ENCODE measurements at places on chromosomes 1 and 21. TPM values are rescaled to one million over a fixed set of nuclear protein-coding genes. Genes with fewer than 3 reads are reported as not detected.

GRCh38 chr1:214989341-214989740 is 93.2 kb upstream of the KCNK2 start:
- no peak for DNase-seq
- H3K36me3 ChIP-seq: no peaks in the 10 kb centered on the region
- H3K4me1 ChIP-seq: no peaks in the 10 kb centered on the region

- no peaks in the 10 kb centered on the region for H3K36me3 ChIP-seq
- H3K4me3 ChIP-seq: no peak overlapping the region
- DNase-seq: no peak
These were observed 1.2 kb upstream of the ANGPTL7 start for GRCh38 chr1:11187931-11188330.

GRCh38 chr1:51328926-51329325 is 1.4 kb downstream of the TTC39A start:
- H3K4me1 ChIP-seq: peaks cover 13% of the 10 kb centered on the region
- DNase-seq: no peak
- no peaks in the 10 kb centered on the region for H3K36me3 ChIP-seq
- H3K4me3 ChIP-seq: peak overlapping the region; percentile 32

- H3K4me3 ChIP-seq: no peak overlapping the region
- H3K27me3 ChIP-seq: no peaks in the 10 kb centered on the region
- no peak for DNase-seq
- no peak overlapping the region for H3K27ac ChIP-seq
- no peaks in the 10 kb centered on the region for H3K36me3 ChIP-seq
- H3K4me1 ChIP-seq: no peaks in the 10 kb centered on the region
These were observed 112.1 kb upstream of the DPYD start for GRCh38 chr1:98032958-98033357.

GRCh38 chr1:179589509-179589908 is 2.1 kb upstream of the TDRD5 start:
- no peaks in the 10 kb centered on the region for H3K36me3 ChIP-seq
- no peak overlapping the region for H3K4me3 ChIP-seq
- no peak for DNase-seq
- no peaks in the 10 kb centered on the region for H3K4me1 ChIP-seq

The ABCA4 gene
- total RNA-seq: 1.7 TPM

The DR1 gene
- 56.1 TPM for total RNA-seq

The OR10Z1 gene
- not detected for total RNA-seq
